ENCODE measurements at places on chromosomes 3 and 15.
A peak's percentile ranks its signal among the peaks of the same experiment; 100 is the strongest.

- no peak overlapping the region for H3K4me3 ChIP-seq
- peak; percentile 0 for DNase-seq
- H3K27ac ChIP-seq = no peak overlapping the region
- H3K36me3 ChIP-seq = no peaks in the 10 kb centered on the region
Observed at GRCh38 chr15:68808770-68809169, 11.9 kb downstream of the ANP32A start.

GRCh38 chr15:45157974-45158373, 28.2 kb downstream of the DUOX1 start:
- no peaks in the 10 kb centered on the region for H3K4me1 ChIP-seq
- no peaks in the 10 kb centered on the region for H3K36me3 ChIP-seq
- DNase-seq = no peak
- no peak overlapping the region for H3K27ac ChIP-seq
- no peak overlapping the region for H3K4me3 ChIP-seq

DNA sequence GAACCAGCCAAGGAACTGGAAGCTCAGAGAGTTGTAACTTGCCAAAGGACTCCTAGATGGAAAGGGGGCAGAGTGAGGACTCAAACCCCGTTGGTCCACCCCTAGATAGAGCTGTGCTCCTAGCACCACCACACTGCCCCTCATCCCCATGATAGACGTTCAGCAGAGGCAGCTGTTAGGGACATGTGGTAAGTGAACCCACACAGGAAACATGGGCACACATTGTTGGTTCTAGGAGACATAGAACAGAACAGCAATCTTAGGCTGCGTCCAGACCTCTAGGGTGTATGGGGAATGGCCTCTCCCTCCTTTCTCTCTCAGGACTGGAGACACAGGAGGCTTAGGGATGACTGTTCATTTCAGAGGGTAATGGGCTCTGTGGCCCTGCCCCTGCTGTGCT, 102.7 kb downstream of the ANP32A start:
- no peak overlapping the region for H3K27ac ChIP-seq
- no peaks in the 10 kb centered on the region for H3K4me1 ChIP-seq

GRCh38 chr15:51348688-51349087, 7.2 kb downstream of the GLDN start:
- H3K4me3 ChIP-seq = no peak overlapping the region
- DNase-seq = no peak
- H3K27ac ChIP-seq = no peak overlapping the region
- peaks cover 12% of the 10 kb centered on the region for H3K4me1 ChIP-seq
- peaks cover 6% of the 10 kb centered on the region for H3K27me3 ChIP-seq
- H3K36me3 ChIP-seq = no peaks in the 10 kb centered on the region
